ENCODE measurements at places on chromosomes 2 and 18. TPM values are rescaled to one million over a fixed set of nuclear protein-coding genes. Genes with fewer than 3 reads are reported as not detected.
A peak's percentile ranks its signal among the peaks of the same experiment; 100 is the strongest.

Gene TUBB8B
- not detected for total RNA-seq

GRCh38 chr2:184596819-184597411, 1.4 kb upstream of the ZNF804A start:
- no peaks in the 10 kb centered on the region for H3K36me3 ChIP-seq
- H3K4me3 ChIP-seq = peak overlapping the region; percentile 94
- H3K27me3 ChIP-seq = peaks cover 64% of the 10 kb centered on the region
- H3K4me1 ChIP-seq = peaks cover 20% of the 10 kb centered on the region

Gene WDFY1
- total RNA-seq = 41.1 TPM

Gene NTSR2
- total RNA-seq = not detected

- H3K27ac ChIP-seq = no peak overlapping the region
- H3K27me3 ChIP-seq = no peaks in the 10 kb centered on the region
- DNase-seq = no peak
- H3K4me3 ChIP-seq = no peak overlapping the region
These were observed 65.7 kb upstream of the PPM1B start for GRCh38 chr2:44102790-44103562.

Gene APLF
- 6.9 TPM for total RNA-seq

DNA sequence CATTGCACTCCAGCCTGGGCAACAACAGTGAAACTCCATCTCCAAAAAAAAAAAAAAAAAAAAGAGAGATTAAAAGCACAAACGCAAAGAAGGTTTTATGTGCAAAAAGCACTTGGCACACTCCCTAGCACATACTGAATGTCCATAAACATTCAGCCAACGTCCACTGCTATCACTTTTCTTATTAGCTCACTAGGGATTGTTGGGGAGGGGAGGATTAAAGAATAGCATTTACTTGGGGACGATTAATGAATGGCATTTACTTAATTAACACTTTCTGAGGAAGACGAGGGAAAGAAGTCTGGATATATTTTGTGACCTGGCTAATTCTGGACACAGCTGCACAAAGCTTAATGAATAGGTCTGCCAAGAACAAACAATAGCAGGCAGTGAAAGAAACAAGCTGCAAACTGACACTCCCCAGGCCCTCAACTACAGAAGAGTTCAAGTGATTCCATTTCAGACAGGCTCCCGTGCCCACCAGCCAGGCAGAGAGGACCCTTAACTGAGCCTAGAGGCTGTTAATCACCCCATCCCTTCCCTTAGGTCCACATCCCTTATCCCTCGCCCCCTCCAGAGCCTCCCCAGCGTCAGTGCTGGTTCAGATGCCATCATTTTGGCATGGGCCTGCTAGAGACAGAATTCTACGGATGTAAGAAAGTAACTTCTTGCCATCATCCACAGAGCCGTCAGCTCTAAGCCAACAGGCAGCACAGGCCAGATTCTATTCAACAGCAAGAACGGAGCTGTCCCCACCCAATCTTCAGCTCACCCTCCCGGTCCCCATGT, 7.4 kb downstream of the CYB5A start:
- no peak for DNase-seq
- no peaks in the 10 kb centered on the region for H3K27me3 ChIP-seq
- H3K4me1 ChIP-seq = peaks cover 47% of the 10 kb centered on the region
- no peak overlapping the region for H3K27ac ChIP-seq
- peak overlapping the region; percentile 62 for H3K4me3 ChIP-seq
- H3K36me3 ChIP-seq = no peaks in the 10 kb centered on the region

Gene HOXD13
- total RNA-seq = not detected

DNA sequence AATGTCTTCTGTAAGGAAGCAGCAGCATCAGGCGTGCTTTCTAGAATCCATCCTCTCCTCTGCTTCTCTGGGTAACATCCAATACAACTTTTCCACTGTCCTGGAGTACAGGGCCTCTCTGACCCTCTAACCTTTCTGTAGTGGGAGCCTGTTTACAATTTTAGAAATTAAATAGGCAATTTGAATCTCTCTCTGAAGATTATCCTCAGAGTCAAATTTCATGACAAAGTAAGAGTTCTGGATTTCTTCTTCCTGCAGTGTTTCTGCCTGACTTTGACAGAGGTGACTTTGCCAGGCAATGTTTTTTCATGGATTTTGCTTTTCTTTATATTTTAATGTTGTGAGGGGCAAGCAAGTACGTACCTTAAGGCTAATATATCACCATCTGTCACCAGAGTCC, 558.4 kb downstream of the PARD3B start:
- DNase-seq = no peak
- no peaks in the 10 kb centered on the region for H3K27me3 ChIP-seq
- no peak overlapping the region for H3K27ac ChIP-seq
- no peaks in the 10 kb centered on the region for H3K4me1 ChIP-seq

GRCh38 chr2:227000123-227000522, 163.9 kb downstream of the COL4A4 start:
- H3K27ac ChIP-seq = no peak overlapping the region
- H3K27me3 ChIP-seq = no peaks in the 10 kb centered on the region
- H3K36me3 ChIP-seq = peaks cover 31% of the 10 kb centered on the region
- DNase-seq = no peak

GRCh38 chr2:160168878-160169277, 31.2 kb downstream of the ITGB6 start:
- DNase-seq = no peak
- H3K4me3 ChIP-seq = no peak overlapping the region
- no peaks in the 10 kb centered on the region for H3K27me3 ChIP-seq
- H3K27ac ChIP-seq = no peak overlapping the region

Gene ATP5MC3
- total RNA-seq = 268 TPM

DNA sequence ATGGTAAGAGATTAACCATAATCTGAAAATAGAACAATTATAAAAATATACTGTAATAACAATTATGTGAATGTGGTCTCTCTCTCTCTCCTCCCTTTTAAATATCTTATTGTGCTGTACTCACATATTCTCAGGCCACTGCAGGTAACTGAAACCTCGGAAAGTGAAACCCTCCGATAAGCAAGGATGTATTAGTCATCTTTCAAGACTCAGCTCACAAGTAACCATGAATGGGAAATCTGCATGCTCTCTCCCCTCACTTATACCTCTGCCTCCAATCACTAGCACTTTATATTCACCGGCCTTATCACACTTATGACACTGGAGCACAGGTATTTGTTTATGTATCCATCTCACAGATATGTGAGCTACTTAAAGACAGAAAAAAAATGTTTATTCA, 139.7 kb downstream of the LRP2 start:
- no peaks in the 10 kb centered on the region for H3K27me3 ChIP-seq
- no peak overlapping the region for H3K4me3 ChIP-seq
- DNase-seq = no peak
- H3K27ac ChIP-seq = no peak overlapping the region

Gene SLC4A3
- 10.0 TPM for total RNA-seq

Gene NCKAP5
- total RNA-seq = 27.9 TPM

Gene EVX2
- total RNA-seq = 0.43 TPM

Gene EGR4
- total RNA-seq = not detected

Gene REG3A
- total RNA-seq = not detected

DNA sequence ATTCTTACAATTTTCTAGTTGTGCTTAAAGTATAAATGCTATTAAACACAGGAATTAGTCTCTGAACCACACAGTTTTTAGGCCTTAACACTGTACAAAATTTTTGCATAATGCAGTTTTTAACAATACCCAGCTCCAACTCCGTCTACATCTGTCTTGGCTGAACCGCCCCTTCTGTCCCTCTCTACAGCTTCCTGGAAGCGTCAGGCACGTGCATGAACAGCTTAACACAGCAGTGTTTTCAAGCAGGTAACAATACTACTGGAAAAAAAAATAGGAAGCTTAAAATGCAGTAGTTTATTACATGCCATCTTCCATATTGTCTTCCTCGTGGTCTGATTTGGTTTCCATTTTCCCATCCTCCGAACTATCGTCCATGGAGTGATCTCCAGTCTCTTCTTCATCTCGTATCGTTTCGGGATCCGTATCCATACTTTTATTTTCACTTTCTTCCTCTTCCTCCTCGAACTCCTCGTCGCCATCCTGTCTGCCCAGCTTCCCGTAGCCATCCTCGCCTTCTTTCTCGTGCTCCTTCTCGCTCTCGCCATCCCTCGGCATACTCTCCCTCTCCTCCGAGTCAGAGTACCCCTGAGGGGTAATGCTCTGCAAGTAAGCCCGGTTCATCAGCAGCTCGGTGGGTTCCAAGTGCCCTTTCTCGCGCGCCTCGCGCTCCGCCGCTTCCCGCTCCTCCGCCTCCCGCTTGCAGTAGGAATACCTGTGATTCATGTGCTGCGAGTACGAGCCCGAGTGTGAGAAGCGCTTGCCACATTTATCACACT, 130.6 kb downstream of the ZEB2 start:
- H3K4me1 ChIP-seq = peaks cover 7% of the 10 kb centered on the region
- H3K4me3 ChIP-seq = no peak overlapping the region
- H3K36me3 ChIP-seq = peaks cover 19% of the 10 kb centered on the region

Gene ZNF804A
- 0.41 TPM for total RNA-seq

Gene AQP12B
- not detected for total RNA-seq

Gene IL37
- total RNA-seq = not detected

DNA sequence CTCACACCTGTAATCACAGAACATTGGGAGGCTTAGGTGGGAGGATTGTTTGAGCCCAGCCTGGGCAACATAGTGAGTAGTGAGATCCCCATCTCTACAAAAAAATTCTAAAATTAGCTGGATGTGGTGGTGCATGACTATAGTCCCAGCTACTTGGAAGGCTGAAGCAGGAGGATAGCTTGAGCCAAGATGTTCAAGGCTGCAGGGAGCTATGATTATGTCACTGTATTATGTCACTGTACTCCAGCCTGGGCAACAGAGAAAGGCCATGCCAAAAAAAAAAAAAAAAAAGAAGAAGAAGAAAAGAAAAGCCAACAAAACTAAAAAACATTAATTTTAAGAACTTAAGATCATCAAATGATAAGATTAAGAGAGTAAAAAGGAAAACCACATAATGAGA, 17.4 kb upstream of the NCOA1 start:
- H3K36me3 ChIP-seq = no peaks in the 10 kb centered on the region
- H3K27me3 ChIP-seq = no peaks in the 10 kb centered on the region

GRCh38 chr2:172374318-172375240, 52.8 kb upstream of the ITGA6 start:
- H3K27ac ChIP-seq = no peak overlapping the region
- H3K4me3 ChIP-seq = no peak overlapping the region
- no peak for DNase-seq
- H3K36me3 ChIP-seq = peaks cover 4% of the 10 kb centered on the region
- no peaks in the 10 kb centered on the region for H3K27me3 ChIP-seq

Gene MOB4
- total RNA-seq = 28.0 TPM

Gene KCNG2
- total RNA-seq = not detected

DNA sequence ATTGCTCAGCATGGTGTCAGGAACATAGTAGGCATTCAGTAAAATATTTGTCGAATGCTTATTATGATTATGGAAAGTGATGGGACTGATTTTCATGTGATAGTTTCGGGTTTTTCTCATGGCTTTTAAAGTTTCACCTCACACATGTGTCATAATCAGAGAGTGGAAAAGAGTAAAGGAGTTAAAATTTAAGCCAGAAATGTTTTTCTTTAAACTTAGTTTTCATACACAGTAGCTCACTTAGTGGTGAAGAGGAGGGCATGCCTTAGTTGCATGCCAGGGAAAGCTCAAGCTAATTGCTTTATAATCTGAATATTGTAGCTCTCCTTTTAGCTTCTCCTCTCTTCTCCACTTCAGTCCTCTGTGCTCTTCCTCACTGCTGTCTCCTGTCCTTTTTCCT, 38.0 kb downstream of the EHBP1 start:
- peaks cover 3% of the 10 kb centered on the region for H3K36me3 ChIP-seq
- H3K4me1 ChIP-seq = peaks cover 6% of the 10 kb centered on the region
- no peak for DNase-seq
- no peak overlapping the region for H3K27ac ChIP-seq
- no peaks in the 10 kb centered on the region for H3K27me3 ChIP-seq

DNA sequence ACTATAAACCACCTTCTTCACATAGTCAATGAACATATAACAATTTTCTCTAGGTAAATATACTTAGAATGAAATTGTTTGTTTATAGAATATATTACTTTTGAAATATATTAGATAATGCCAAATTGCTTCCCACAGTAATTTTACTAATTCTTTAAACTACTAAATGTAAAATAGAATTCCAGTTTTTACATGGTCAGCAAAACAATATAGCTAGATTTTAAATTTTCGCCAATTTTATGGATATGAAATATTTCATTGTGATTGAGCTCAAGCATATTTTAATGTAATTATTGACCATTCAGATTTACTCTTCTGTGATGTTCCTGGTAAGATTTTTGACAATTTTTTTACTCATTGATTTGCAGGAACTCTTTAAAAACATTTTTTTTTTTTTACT, 444.6 kb downstream of the PARD3B start:
- no peak overlapping the region for H3K27ac ChIP-seq
- no peak for DNase-seq
- peaks cover 5% of the 10 kb centered on the region for H3K4me1 ChIP-seq
- no peaks in the 10 kb centered on the region for H3K36me3 ChIP-seq
- no peaks in the 10 kb centered on the region for H3K27me3 ChIP-seq

GRCh38 chr18:48781163-48781987, 169.4 kb downstream of the SMAD7 start:
- no peaks in the 10 kb centered on the region for H3K27me3 ChIP-seq
- DNase-seq = peak; percentile 57
- no peaks in the 10 kb centered on the region for H3K36me3 ChIP-seq
- H3K4me1 ChIP-seq = peaks cover 27% of the 10 kb centered on the region
- H3K27ac ChIP-seq = peak overlapping the region; percentile 67

Gene SALL3
- 9.0 TPM for total RNA-seq

Gene MAP2
- total RNA-seq = 123 TPM

GRCh38 chr2:181672255-181673008, 7.9 kb downstream of the NEUROD1 start:
- no peaks in the 10 kb centered on the region for H3K4me1 ChIP-seq
- H3K27ac ChIP-seq = no peak overlapping the region
- H3K4me3 ChIP-seq = no peak overlapping the region
- H3K27me3 ChIP-seq = peaks cover 91% of the 10 kb centered on the region
- DNase-seq = no peak
- H3K36me3 ChIP-seq = no peaks in the 10 kb centered on the region

DNA sequence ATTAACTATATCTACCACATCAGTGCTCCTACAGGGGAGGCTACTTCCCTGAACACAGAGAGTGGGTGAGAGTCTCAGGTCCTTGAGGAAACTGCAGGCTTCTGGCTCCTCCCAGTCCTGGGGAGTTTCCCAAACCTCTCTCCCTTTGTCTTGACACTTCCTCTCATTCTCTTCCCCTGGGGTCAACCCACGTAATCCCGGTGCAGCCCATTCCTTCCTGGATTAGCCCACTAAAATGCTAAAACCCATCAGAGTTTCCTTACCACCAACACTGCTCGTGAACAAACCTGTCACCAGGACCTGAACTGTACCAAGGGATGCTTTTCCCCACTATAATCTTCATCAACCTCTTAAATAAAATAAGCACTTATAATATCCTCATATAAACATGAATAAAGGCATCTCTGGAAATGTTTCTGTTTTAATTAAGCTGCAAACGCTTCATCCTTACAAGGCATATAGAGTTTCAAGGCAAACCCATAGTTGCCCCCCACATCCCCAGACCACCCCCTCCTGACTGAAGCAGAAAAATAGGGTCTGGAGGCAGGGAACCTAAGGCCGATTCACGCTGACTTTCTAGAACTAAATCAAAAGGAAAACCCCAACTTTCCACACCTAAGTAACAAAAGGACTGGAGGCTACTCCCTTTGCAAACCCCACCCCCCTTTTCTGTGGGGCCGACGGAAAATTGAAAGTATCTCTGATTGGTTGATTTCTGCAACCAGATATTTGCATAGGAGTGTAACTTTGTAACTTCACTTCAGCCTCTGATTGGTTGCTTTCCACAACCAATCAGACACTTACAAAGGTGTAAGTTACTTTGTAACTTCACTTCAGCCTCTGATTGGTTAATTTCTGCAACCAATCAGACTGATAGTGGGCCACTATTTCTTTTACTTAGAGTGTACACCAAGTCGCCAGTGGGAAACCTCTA, 19.0 kb downstream of the TMSB10 start:
- no peaks in the 10 kb centered on the region for H3K36me3 ChIP-seq
- H3K4me1 ChIP-seq = peaks cover 30% of the 10 kb centered on the region
- peak overlapping the region; percentile 31 for H3K4me3 ChIP-seq
- H3K27me3 ChIP-seq = peaks cover 8% of the 10 kb centered on the region
- no peak for DNase-seq

Measured in neural crest cell (in vitro differentiated cells).